Activated naive CD4-positive, alpha-beta T cell (primary cell): ENCODE measurements at places on chromosomes 3 and 15.

DNA sequence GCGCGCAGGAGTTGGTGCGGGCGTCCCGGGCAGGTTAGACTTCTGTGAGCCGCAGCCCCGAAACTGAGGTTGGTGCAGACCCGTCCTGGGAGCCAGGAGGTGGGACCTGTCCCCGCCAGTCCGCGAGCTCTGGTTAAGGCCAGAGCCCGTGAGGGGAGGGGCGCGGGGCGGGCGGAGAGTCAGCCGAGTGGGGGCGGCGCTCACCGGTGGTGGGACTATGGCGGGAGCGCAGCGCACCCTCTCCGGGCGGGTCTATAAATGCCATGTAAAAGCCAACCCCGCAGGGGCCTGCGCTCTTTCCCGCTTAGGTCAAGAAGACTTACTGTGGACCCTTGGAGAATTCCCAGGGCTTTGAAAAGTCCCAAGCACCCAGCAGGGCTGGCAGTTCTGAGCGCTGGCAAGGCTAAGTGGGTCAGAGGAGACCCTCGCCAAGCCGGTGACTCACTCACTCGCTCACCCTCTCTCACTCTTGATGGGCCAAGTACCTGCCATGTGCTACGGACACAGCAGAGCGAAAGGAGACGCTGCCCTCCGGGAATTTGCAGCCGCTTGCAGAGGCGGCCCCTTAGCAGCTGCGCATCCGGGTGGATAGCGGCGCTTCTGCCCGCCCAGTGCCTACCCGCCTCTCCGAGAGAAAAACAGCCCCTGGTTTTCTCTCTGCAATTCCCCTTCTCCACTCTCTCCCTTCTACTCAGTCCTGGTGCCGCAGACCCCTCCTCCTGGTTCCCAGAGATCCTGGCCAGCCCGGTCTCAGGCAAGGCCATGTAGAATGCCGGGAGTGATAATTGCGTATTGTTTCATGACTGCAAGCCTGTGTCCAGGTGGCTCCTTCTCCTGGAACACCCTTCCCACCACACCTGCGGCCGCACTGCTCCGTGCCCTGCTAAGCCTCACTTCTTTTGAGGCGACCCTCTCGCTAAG is at the start of gene ALDH1L1:
Gene ALDH1L1, minus strand, starts transcription at position 110 of the 921 bp plus-strand sequence. CDS start 19,607 bp downstream, outside the sequence.
- DNase-seq, result no peak

DNA sequence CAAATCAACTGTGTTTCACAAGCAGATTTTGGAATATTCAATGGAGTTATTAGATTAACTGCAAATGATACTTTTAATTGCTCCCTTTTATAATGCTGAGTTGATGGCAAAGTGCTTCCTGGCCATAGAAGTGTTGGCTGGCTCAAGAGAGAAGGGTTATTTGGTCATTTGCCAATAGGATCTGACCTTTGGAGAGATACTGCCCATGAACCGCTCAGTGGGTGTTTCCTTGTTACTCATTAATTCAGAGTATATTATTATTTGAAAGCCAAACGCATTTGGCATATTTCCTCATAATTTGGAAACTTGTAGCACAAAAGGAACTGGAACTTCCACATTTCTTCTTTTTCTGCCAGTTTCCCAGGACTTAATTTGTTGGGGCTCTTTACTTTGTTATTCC is 234.7 kb downstream of the CDIN1 start:
- no peak for DNase-seq

- DNase-seq, result no peak
Observed at GRCh38 chr3:112489674-112490479, 9.4 kb downstream of the BTLA start.

GRCh38 chr15:82900511-82901060 is 51.9 kb downstream of the HOMER2 start:
- DNase-seq, result no peak

DNA sequence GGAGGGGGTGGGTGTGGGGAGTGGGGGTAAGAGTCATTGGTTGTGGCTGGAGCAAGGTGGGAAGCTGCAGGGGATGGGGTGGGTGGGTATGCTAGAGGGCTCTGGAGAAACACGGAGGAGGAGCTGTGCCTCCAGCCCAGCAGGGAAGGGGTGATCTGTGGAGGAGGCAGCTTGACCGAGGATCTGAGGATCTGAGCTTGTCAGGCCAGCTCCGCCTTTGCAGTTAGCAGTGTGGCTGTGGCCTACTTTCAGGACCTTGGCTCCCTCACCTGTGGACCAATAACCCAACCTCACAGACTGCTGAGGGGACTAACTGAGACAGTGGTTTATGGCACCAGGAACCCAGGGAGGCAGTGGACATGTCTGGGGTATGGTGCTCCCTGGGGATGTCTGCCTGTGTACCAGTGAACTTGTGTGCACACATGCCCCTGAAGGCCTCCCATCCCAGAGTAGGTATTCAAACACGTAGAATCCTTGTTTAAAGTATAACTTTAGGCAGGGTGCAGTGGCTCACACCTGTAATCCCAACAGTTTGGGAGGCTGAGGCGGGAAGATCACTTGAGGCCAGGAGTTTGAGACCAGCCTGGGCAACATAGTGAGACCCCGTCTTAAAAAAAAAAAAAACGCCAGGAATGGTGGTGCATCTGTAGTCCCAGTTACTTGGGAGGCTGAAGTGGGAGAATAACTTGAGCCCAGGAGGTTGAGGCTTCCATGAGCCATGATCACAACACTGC is 52.5 kb upstream of the LINGO1 start:
- DNase-seq, result no peak
